BE2C (cell line): ENCODE measurements at places on chromosomes 4 and X.

DNA sequence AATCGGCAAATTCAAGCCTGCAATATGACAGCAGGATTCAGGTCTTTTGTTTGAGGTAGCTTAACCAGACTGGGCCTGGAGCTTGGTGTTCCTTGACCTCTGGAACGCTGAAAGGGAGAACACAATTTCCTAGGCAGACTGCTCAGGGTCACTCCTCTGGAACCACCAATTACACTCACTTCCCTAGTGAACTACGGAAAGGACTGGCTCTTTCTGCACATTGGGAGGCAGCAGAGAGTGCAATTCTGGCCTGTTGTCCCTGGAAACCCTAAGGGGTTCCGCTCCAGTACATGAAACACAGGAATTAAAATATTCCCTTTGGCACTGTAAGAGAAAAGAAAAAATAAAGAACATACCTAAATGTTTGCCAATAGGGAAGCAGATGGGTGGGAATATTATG is 58.6 kb downstream of the GPC3 start:
- DNase-seq = no peak

DNA sequence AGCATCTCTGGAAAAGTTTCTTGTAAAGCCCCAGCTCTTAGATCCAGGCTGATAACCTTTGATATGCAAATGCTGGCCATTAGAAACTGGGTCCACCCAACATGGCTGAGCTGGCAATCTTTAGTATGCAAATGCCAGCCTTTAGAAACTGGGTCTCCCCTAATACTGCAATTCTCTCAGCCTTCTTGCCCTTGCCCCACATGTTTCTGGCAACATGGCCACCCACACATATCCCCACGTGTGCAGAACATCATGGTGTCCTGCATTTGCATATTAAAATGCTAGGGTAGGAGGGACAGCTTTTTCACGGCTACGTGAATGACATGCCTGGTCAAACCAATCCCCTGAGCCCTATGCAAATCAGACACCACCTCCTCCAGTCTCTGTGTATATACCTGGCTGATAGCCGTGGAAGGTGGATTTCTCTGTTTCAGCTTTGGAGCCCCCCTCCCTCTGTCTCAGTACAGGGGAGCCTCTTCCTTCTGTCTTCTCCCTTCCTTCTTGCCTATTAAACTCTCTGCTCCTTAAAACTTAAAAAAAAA is 344.0 kb upstream of the NWD2 start:
- DNase-seq = no peak

- no peak for DNase-seq
Observed at GRCh38 chr4:176790398-176790797, 2.3 kb downstream of the VEGFC start.

GRCh38 chrX:13489454-13489853 is 79.9 kb upstream of the EGFL6 start:
- no peak for DNase-seq

DNA sequence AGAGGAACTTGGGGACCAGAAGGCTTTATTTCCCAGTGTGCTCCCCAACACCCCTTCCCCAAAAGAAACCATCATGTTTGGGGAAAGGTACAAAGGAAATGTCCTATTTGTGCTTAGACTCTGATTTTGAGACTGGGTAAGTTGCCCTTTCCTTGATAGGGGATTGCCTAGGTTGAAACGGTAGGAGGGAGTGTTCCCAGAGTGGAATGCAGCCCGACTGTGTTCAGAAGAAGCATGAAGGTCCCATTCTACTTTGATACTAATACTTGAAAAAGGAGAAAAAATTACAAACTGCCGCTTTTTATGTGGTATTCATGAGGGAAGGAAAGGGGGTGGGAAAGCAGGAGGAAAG is 32.4 kb upstream of the TMEM131L start:
- DNase-seq = no peak

- DNase-seq = no peak
Observed at GRCh38 chr4:2733001-2733843, 22.9 kb downstream of the TNIP2 start.

- DNase-seq = peak; percentile 52
Observed at GRCh38 chrX:118603981-118604380, 108.4 kb downstream of the DOCK11 start.

- no peak for DNase-seq
Observed at GRCh38 chrX:131729295-131729694, 185.4 kb downstream of the OR13H1 start.

GRCh38 chr4:98794565-98795205 is 134.2 kb downstream of the EIF4E start:
- no peak for DNase-seq

DNA sequence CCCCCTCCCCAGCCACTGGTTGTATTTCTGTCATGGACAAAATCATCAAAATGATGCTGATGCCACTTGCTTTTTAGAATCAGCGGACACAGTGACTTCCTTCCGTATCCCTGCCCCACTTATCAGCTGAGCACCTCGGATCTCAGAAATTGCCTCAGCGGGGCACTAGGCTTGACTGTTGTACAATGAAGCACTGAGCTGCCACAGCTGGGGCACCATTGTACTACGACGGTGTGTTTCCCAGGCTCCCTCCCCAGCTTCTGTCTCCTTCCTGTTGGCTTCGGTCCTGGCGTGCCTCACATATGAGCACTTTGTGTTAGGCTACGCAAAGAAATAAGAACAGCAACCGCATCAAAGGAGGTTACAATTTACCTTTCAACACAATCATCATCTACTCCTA is 82.4 kb downstream of the F11 start:
- no peak for DNase-seq

DNA sequence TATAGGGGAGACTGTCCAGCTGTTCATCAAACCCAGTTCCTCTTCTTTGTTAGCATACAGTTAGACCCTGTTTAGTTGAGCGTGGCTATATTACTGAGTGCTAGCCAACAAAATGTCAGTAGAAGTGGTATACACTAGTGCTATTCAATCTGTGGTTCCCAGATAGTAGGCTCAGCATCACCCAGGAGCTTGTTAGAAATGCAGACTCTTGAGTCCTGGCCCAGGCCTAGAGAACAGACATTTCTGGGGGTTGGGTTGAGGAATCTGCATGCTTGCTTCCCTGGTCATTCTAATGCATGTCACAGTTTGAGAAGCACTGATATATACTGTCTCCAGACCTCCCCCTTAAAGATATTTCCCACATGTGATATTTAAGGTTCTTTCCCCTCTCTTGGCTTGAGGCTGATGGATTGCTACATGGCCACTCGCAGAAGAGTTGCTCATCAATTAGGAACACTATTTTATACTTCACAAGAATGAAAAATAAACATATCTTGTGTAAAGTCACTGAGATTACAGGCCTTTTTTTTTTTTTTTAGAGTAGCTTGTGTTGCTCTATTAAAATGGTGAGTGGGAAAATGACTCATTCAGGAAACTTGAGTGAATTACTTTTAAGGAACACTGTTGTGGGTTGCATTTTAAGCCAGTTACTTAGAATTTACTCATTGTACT is 289.0 kb downstream of the STIM2 start:
- no peak for DNase-seq

DNA sequence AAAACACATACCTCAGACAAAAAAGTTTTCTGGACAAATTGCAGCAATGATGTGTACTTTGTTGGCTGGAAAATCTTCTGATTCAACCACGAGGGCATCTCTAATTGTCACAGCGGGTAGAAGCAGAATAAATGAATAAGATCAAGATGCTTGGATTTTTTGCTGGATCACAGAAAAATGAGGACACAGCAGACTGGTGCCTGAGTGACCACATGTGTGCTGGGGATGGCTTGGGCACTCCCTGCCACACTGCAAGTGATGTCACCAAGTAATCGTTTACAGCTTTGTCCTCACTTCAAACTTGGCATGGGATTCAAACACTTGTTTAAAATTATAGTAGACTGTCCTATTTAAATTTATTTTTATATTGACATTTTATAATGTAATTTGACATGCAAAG is 557.0 kb downstream of the SPRY1 start:
- DNase-seq = no peak

- no peak for DNase-seq
Observed at GRCh38 chrX:38718311-38718710, 82.9 kb upstream of the MID1IP1 start.

DNA sequence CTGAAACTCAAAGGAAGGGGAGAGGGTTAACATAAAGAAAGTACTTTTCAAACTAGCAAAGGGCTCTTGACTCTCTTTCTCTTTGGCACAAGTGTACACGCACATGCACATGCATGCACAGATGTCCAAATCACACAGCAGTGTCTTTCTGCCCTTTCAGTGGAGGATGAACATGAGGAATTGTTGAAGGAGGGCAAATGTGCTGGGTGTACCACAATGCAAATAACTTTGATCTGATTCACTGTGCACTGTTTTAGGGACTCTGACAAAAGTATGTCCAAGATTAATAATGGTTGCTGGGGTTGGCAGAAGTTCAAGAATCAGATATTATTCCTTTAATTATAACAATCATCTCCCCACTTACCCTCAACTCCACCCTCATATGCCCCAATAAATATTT is 93.8 kb downstream of the GPC4 start:
- no peak for DNase-seq

GRCh38 chrX:130084631-130085237 is 25.6 kb downstream of the ELF4 start:
- no peak for DNase-seq

- DNase-seq = no peak
Observed at GRCh38 chrX:8520791-8521190, 56.2 kb downstream of the VCX3B start.

DNA sequence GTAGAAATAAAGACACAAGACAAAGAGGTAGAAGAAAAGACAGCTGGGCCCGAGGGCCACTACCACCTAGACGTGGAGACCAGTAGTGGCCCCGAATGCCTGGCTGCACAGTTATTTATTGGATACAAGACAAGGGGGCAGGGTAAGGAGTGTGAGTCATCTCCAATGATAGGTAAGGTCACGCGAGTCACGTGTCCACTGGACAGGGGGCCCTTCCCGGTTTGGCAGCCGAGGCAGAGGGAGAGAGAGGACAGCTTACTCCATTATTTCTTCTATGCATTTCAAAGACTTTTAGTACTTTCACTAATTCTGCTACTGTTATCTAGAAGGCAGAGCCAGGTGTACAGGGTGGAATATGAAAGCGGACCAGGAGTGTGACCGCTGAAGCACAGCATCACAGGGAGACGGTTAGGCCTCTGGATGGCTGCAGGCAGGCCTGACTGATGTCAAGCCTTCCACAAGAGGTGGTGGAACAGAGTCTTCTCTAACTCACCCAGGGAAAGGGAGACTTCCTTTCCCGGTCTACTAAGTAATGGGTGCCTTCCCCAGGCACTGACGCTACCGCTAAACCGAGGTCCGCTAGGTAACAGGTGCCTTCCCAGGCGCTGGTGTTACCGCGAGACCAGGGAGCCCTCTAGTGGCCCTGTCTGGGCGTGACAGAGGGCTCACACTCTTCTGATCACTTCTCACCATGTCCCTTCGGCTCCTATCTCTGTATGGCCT is 44.9 kb downstream of the ZBTB49 start:
- peak; percentile 79 for DNase-seq

DNA sequence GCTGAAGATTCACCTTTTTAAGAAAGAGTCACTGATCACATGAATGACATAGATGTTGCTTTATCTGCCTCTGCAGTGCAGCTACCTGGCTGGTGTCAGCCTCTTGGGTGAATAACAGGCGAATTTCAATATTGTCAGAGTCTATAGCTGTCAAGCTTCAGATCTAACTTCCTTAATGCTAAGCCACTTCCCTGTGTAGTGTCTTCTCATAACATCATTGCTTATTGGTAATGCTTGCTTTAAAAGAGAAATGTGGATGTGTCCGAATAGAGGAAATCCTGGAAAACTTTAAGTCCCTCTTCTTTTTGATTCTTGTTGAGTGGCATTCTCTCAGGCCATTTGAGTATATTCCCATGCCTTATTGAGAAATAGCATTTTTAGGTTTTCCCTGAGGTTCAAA is 7.3 kb upstream of the IGFBP7 start:
- no peak for DNase-seq

GRCh38 chr4:26785810-26786209 is 74.8 kb upstream of the STIM2 start:
- DNase-seq = no peak

DNA sequence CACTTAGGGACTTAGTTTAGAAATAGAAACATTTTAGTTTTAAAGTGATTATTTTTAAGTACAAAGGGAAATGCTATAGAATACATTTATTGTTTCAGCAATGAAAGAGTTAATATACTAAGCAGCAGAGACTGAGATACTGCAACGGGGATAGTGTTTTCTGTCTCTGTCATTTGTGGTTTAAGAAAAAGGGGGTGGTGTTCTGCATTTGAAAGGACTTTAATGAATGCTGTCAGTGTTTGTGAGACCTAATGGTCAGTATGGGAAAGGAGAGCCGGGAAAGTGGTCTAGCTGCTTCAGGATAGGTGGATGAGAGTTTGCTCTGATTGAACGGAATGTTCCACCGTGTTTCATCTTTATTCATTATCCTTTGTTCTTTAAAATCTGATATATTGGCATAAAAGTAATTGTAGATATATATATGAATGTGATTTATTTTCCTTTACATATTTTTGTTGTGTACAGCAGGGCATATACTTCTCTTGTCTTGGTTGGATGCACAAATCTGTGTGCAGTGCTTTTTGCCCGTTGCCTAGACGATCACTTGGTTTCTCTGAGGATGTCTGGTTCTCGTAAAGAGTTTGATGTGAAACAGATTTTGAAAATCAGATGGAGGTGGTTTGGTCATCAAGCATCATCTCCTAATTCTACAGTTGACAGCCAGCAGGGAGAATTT is at the start of gene KLHL5:
Gene KLHL5 (plus strand): TSS at position 139 of the 676 bp plus-strand sequence. CDS start 421 bp downstream, at position 560.
- no peak for DNase-seq

DNA sequence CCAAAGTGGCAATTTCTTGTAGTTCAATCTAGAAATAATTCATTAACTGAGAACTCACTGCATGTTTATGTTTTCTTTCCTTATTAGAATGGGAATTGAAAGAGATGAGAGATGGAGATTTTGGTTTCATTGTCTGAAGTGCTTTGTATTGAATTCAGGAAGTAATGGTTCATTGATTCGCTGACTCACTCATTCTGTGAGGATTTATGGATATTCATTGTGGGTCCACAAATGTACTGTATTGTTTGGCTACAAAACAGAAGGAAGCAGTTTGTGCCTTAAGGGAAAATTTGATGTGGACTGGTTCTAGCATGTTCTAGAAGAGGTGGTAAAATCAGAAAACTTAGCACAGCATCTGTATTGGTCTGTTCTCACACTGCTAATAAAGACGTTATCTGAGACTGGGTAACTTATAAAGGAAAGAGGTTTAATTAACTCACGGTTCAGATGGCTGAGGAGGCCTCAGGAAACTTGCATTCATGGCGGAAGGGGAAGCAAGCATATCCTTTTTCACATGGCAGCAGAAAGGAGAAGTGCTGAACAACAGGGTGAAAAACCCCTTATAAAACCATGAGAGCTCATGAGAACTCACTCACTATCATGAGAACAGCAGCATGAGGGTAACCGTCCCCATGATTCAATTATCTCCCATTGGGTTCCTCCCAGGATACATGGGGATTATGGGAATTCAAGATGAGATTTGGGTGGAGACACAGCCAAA is 132.3 kb upstream of the VCX3A start:
- no peak for DNase-seq

- DNase-seq = no peak
Observed at GRCh38 chr4:167642250-167642649, 408.0 kb upstream of the SPOCK3 start.

DNA sequence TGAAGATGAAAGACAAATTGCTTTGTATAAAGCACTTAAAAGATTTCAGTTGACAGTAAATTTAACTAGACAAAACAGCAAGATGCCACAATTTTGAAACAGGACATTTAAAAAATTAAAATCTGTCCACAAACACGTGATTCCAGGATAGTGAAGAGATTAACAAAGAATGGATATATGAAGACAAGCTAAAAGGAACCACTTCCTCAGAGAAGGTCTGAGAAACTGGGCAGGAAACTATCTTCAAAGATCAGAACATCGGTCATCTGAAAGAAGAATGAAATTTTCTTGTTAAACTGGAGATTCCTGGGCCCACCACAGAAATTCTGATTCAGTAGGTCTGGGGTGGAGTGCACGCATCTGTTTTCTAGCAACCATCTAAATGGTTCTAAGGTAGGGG is 1.4 kb downstream of the RWDD4 start:
- no peak for DNase-seq
